ENCODE measurements at places on chromosomes 7 and 10.

DNA sequence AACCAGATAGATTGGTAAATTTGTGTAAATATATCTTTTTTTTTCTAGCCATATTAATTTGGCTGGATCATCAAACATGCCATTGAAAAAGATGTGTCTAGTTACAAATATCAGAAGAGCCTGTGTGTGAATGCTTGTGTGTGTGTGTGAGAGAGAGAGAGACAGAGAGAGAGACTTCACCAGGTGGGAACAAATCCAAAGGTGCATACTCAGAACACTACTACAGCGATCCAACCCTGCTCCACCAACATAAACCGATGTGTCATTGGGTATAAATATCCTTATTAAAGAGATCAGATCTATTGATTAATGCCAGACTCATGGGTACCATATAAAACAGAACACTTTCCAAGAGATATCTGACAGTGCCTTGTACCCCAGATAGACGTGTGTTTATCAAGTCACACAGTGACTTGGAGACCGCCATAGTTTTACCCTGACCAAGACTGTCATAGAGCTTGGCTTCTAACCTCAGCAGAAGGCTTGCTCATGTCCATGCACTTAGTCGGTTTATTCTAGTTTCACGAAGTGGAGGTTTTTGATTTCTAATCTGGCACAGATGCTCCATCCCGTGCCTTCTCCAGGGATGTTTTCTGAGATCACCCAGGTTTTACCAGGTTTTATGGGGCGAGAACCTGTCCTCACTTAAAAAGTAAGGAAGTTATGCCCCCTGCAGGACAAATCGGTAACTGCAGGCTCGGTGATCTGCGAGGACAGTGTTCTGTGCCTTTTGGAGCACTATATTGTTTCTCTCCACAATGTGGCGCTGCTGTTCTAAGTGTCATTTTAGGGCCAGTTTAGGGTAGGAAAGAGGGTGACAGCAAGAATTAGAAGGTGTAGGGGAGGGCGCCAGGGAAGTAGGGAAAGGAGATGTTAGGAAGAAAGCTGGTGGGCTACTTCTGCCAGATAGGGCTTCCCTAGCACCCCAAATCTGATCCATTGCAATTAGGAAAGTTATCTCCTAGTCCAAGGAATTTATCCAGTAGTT is 29.3 kb upstream of the WNT8B start:
- DNase-seq = peak; percentile 97

GRCh38 chr10:71266918-71267442 is 52.1 kb upstream of the SLC29A3 start:
- no peak for DNase-seq

GRCh38 chr7:85509476-85509875 is 322.6 kb upstream of the SEMA3D start:
- DNase-seq = no peak

DNA sequence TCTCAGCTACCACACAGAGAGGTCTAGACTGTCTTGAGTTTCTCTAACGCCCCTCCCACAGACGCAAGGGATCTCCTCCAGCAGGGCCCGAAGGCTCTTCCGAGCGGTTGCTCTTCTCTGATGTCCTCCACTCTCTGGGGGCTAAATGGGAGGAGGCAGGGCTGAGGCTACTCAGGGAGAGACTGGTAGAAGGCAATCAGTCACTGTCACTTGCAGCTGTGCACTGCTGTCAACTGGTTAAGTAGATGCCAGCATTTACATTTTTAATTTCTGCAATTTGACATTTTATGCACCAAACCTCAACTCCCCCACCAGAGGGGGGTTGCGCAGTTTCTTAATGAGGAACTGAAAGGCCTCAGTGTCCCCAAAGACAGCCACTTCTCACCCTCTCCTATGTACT is 442.8 kb downstream of the PLXNA4 start:
- DNase-seq = no peak

DNA sequence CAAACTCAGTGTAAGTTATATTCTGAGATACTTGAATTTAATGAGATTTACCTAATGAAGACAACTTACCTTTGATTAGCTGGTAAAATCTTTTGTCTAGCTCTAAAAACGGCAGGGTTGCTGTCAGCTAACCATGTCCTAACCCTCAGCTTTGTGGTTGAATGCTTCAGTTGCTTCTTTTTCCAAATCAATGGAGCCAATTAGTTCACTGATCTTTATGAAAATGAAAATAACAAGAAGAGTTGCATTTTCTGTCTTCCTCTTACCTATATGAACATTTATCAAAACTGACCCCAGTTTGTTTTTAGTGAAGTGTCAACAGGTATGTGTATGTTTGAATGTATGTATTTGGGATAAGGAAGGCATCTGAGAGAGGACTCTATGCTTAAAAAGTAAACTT is 253.1 kb upstream of the MTPN start:
- DNase-seq = no peak

- no peak for DNase-seq
Measured at GRCh38 chr7:14551310-14551709, 351.2 kb downstream of the DGKB start.

DNA sequence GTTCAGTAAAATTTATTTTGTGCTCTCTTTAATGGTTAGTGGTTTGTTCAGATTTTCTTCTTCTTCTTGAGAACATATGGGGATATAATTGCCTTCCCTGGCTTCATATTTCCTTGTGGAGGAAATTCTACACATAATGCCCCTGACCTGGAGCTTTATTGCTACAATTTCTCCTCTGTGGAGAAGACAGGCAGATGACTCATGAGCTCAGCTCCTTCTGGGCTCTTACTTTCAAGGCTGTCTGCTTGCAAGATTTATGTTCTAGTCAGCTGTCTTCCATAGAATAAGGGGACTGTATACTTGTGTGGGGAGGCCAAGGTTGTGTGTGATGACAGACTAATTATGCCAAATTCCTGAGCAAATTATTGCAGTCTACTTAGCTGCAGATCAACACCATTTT is 1.6 kb downstream of the LRRD1 start:
- no peak for DNase-seq

GRCh38 chr10:131238669-131239280 is 72.7 kb downstream of the TCERG1L start:
- no peak for DNase-seq

DNA sequence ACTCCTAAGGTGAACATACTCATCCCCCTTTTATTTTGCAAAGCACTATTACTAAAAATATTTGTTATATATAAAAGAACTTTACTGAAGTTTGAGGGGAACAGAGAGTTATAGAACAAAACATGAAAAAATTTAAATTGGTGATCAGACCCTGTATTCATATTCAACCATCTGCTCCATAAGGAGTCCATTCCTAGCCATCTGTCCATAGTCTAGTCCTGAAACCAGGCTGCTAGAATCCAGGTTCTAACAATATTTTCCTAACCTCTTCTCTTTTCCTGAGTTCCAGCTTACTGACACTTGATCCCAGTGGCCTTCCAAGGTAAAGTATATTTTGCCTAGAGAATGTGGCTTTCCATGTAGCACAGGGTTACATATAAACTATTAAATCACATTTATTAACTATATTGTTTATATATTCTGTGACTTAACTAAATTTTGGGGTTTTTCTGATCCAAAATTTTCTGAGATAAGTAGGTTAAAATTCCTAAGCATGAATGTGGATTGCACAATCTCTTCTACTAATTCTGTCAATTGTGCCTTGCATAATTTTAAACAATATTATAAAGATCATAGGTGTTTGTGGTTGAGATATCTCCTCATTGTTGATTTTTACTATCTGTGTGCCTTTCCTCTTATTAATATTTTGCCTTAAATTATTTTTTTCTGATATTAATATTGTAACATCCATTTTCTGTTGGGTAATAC is 137.6 kb upstream of the MAGI2 start:
- DNase-seq = no peak
